DMS153 (cell line): ENCODE measurements at places on chromosomes 1 and 21.

- DNase-seq: no peak
Measured at GRCh38 chr1:234782791-234783190, 172.8 kb upstream of the IRF2BP2 start.

DNA sequence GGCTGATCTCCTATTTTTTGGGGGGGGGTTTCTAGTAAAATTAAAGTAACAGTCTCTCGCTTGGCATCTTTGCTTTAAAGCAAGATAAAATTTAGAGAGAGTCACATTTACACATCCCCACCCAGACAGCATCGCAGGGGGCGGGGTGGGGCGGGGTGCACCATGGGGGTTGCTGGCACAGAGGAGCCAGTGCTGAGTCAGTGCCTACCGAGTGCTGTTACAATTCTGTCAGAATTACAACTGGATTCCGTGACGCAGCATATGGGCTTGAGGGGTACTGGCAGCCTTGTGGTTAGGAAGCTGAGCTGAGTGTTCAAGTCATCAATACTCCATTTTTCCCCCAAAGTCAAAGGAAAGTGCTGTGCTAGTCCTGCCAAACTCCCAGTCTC is 175.9 kb downstream of the PRDM16 start:
- no peak for DNase-seq

DNA sequence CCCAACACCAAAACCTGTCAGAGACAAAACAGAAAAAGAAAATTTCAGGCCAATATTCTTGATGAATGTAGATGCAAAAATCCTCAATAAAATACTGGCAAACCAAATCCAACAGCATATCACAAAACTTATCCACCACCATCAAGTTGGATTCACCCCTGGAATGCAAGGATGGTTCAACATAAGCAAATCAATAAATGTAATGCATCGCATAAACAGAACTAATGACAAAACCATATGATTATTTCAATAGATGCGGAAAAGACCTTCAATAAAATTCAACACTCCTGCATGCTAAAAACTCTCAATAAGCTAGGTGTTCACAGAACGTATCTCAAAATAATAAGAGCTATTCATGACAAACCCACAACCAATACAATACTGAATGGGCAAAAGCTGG is 3.8 kb upstream of the OR2L5 start:
- DNase-seq: no peak

DNA sequence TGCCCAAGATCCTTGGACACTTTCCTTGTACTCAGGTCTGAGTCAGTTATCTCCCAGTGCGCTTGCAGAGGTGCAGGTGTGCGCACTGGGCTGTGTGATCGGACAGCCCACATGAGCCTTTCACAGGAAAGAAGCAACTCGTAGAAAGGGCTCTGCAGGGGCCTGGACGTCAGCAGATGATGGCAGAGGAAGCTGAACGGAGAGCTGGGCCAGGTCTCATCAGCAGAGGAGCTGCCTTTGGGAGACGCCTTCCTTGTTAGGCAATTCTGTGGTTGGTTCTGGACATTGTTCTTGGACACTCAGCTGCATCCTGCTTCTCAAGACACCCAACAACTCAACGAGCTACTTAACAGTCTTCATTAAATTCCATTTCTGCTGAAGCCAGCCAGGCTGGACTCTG is 7.5 kb upstream of the PROK1 start:
- no peak for DNase-seq

DNA sequence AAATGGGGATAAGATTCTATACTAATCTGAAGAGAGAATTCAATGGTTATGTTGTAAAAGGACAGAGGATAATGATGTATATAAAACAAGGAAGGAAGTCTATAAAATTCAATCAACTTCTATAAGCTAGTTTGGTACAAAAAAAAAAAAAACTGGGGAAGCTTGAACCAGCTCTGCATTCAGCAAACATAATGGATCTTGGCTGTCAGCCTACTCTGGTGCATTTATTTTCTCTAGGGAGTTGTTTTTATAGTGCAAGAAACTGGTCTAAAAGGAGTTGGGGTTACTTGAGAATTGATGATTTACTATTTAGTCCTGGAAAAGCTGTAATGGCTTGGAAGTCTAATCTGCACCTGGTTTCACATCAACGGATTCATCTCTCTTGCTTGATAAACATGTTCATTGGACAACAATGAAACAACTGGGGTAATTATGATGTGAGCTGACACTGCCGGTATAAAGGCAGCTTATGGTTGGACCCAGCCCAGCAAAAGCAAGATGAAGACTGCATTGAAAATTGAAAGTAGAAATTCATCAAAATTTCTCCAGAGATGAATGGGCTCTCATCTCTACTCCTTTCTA is 199.4 kb upstream of the NRIP1 start:
- peak; percentile 33 for DNase-seq

- DNase-seq: peak; percentile 0
Measured at GRCh38 chr1:52551507-52552235, 1.2 kb downstream of the TUT4 start.

DNA sequence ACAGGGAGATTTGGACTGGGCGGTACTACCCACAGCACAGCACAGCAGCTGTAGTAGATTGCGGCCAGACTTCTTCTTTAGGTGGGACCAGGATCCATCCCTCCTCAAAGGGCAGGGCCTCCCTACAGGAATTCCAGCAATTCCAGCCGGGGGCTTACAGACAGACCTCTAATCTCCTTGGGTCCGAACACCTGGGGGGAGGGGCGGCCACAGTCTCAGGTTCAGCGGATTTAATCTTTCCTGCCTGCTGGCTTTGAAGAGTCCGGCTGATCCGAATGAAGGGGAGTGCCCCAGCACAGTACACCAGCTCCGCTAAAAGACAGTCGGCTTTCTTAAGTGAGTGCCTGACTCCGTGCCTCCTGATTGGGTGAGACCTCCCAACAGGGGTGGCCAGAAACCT is 1708.5 kb downstream of the BRINP3 start:
- no peak for DNase-seq

DNA sequence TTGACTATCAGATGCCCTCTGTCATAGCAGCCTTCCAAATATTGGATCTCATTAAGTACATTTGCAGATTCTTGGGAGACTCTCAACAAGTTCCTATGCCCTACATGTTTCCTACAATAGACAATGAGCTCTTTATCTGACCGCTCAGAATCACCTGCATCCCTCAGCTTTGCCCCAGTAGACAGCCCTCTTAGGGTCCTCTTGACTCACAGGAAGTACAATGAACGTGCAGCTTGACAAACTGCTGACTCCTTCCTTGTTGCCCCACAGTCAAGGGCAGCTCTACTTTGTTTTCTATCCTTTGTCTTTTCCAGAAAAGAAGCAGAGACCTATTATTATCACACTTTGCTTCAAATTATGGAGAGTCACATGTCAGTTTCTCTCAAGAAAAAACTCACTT is 27.6 kb downstream of the SLC44A5 start:
- DNase-seq: no peak

DNA sequence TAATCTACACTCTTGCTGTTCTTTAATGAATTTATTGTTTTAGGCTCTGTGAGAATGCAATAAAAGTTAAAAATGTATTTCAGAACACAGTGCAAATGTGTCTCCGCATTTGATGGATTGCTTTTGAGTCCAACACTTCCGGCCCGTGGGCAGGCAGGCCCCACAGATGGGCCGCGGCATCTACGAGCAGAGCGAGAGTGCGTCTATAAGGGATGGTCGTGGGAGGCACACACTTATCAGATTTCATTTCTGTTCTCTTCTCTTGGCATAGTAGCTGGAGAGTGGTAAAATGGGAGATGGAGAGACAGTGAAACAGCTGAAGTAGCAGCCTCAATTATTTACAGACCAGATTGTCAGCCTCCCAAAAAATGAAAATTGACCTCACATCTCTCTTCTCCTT is 134.2 kb downstream of the NAV1 start:
- DNase-seq: no peak

DNA sequence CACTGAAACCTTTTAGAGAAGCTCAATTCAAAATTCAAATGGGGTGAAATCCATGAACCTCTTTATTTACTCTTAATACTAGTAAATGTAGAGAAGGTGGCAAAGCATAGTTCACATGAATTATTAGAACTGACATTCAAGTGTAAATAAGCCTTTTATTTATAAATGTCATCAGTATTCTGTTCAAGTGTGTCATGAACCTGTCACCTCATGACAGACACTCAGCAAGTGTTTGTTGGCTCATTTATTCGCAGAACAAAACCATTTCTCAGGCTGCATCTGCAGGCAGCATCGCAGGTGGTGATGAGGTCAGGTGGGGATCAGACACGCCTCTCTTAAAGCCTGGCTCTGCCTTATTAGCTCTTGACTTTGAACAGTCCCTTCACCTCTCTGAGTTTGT is 116.6 kb downstream of the SETD4 start:
- peak; percentile 98 for DNase-seq

GRCh38 chr1:56903778-56904177 is 49.2 kb downstream of the C8A start:
- no peak for DNase-seq

DNA sequence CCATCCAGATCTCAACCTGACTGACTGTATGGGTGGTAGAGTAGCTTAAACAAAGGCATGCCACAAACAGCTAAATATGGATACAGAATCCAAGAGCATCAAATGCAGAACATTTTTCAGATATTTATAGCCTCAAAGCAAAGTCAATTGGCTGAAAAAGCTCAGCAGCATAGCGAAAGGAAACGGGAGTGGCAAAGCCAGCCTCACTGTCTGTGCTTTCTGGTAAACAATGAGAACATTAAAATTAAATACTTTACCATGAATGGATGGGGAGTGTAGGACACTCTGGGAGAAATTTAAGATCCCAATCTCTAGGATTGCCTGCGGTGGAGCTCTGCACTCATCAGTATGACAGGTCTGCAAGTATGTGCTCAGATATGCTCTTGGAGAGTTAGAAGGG is 4.4 kb downstream of the RASAL2 start:
- DNase-seq: no peak

GRCh38 chr21:35988416-35989137 is 71.7 kb downstream of the SETD4 start:
- no peak for DNase-seq

- DNase-seq: no peak
Measured at GRCh38 chr1:174982971-174983689, 16.6 kb upstream of the CACYBP start.

- no peak for DNase-seq
Measured at GRCh38 chr1:27192039-27192529, 37.2 kb upstream of the SLC9A1 start.

DNA sequence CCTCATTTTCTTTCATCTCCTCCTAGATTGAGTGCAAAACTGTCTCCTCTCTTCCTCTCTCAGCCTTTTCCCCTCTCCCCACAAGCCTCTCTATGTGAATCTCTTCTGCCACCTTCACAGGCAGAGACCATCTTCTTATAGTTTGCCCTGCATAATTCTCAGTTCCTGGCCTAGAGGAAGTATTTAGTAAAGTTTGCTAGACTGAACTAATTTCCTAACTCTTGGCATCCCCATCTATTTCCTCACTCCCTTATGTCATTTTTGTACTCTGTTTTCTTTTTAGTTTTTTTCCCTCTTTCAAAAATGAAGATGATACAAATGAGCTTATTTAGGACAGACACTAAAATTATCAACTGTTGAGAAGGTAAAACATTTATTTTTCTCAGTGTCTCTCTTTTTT is 66.0 kb downstream of the XCL2 start:
- no peak for DNase-seq

DNA sequence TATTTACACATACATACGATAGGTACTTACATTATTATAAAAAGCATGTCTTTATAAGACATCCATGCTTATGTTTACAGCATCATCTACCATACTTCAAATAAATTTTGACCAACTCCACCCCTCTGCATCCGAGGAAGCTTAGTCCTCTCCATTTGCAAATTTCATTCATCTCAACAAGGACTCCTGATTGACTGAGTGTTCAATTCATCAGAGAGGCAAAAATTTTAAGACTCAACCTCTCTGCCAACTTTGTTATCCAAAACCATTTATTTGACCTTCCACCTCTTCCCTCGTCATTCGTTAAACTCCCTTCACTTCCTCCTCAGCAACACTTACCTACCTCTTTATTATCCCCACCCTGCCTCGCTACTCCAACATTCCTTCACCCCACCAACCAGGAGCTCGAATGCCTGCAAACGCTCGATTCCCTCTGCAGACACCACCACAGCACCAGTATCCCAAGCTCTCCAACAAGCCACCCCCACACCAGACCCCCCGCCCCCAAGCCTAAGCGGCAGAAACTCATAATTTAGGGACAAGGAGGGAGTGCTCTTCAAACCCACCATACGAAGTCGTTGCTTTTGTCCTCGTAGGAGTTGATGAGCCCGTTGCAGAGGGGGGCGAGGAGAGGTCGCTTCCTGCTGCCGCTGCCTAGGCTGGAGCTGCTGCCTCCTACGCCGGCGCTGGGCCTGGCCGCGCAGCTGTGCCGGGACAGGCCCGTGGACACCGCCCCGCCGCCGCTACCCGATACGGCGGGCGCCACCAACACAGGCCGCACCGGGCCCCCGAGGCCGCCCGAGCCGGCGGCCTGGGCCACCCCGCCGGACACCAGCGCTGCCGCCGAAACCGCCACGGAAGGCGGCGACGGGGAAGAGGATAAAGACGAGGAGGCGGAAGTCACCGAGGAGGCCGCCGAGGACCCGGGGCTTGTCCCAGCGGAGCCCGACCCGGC is 803 bp downstream of the COP1 start:
- DNase-seq: no peak

DNA sequence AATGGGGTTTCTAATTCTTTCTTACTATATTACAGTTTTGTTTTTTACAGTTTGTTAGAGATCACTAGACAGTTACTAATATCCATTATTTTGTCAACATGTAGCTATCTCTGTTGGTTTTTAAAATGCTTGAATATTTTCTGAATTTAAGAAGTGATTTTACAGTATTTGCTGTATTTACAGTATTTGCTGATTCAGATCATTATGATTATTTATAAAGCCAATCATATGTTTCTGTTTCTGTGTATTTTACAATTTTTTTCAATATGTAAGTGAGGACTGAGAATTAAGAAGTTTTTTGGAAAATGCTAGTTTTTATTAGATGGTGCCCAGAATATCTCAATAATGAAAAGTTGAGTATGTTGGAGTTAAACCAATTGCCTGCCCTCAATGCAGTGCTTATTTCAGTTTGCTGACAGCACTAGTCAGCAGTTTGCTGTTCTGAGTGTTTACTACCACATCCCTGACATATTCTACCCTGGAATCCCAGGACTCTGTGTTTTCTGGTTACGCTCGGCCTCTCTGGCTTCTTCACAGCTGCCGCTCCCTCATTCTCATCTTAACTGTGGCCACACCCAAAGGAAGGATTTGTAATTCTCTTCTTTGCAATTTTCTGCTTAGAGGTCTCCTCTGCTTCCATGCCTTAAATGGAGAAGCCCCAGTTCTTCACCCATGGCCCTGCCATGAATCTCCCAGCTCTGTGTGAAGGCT is 68.0 kb upstream of the BACH1 start:
- no peak for DNase-seq

DNA sequence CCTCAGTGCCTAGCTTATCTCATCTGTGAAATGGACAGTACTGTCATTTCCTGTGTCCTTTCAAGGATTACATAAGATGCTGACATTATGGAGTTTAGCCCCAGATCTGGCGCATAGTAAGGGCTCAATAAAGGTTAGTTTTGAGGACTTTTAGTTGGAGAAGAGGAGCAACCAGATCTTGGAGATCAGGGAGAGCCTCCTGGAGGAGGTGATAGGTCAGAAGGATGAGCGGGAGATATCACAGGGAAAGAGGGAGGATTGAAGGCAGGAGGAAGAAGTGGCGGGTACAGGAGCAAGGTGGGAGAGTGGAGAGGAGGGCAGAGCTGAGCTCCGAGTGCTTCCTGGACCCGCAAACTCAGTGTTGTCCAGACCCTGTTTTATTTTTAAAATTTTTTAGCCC is 17.5 kb downstream of the SLC66A1 start:
- DNase-seq: no peak

- DNase-seq: no peak
Measured at GRCh38 chr1:112172294-112172882, 182.9 kb upstream of the KCND3 start.

- peak; percentile 25 for DNase-seq
Measured at GRCh38 chr1:205274041-205274691, 46.4 kb downstream of the TMCC2 start.
